ENCODE measurements at places on chromosomes 5 and 9.

DNA sequence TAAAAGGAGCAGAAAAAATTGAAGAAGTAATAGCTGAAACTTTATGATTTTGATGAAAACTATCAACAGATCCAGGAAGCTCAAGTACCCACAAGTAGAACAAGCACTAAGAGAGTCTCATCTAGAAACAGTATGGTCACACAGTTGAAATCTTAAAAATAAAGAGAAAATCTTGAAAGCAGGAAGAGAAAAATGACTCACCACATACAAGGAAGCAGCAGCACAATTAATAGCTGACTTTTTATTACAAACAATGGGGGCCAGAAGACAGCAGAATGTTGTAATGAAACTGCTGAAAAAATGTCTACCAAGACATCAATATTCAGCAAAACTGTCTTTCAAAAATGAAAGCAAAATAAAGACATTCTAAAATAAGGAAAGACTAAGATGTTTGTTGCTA is 1108.3 kb upstream of the DMAC1 start:
- no peak for DNase-seq

DNA sequence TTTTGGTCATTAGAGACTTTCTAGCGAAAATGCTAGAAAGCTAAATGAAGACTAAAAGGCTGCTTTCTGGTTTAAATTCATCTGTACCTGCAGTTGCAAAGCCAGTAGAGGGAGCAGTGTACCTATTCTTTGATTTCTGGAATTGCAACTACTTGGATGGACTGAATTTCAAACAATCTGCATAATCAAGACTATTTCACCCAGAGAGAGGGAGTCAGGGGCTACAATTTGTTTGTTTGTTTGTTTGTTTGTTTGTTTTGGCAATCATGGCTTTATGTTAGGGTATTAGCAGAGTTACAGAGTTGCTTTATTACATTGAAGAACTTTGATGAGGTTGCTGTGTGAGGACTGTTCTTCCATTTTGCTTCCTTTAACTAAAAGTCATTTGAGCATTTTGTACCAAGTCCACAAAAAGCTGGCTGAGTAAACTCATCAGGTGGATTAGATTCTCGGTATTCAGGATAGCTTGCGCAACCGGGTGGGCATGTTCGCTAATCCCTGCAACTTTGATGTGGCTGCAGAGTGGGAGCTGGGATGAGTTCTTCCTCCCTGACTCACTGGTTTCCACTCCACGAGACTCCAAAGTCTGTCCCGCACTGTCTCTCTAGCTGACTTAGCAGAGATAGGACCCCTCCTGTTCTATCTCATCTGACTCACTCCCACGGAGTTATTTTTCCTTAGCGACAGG is 80.0 kb upstream of the TUT7 start:
- DNase-seq: no peak

DNA sequence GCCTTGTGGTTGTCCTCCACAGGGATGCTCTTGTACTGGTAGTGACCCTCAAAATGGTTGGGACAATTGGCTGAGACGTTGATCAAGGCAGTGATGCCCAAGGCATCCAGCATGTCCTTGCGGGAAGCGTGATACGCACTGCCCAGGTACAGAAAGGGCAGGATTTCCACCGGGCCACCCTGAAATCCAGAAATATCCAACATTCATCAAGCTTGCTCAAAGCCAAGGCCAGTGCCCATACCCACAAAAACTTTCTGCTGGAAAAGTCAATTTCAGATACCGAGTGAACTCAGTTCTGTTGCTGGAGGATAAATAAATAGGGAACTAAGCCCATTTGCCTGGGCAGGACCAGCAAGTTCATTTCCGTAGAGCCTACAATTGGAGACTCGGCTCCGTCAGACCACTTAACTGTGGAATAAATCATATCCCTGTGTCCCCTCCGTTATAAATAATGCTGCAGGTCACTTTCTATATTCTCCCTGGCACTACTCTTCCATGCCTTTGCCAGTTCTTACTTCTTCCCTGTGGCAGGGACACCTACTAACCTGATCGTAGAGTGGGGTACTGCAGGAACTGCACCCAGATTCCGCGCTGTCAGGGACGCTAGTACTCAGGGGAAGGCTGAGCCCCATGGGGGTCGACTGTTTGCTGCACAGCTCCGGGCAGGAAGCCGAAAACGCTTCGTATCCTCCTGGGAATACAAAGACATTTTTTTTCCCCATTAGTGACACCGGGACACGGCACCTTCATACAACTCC is 1.2 kb downstream of the DUSP1 start:
- DNase-seq: no peak

DNA sequence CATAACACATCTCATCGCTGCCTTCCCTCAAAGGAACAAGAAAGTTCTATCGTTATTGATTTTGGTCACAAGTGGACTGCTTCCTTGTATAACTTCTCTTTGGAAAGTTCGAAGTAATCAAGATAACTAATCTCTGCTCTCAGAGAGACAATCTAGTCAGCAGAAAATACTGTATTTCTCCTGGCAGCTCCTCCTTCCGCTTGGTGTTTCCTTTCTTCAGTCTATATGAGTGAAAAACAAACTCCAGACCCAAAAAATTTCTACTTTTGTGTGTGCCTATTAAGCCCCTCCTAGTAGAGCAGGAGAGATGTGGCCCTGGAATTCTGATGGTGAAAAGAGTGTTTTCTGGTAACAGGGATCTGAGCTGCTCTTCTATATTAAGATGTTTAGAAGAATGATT is 24.5 kb downstream of the OSTF1 start:
- no peak for DNase-seq

- DNase-seq: no peak
Measured at GRCh38 chr9:125329978-125330377, 68.4 kb downstream of the GAPVD1 start.

DNA sequence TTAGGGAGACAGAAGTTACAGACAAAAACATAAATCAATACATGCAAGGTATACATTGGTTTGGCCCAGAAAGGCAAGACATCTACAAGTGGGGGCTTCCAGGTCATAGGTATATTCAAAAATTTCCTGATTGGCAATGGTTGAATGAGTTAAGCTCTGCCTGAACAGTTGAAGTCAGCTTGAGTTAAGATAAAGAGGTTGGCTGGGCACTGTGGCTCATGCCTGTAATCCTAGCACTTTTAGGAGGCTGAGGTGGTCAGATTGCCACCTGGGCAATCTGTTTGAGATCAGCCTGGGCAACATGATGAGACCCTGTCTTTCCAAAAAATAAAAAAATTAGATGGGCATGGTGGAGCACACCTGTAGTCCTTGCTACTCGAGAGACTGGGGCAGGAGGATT is 16.3 kb downstream of the TMC1 start:
- DNase-seq: no peak

DNA sequence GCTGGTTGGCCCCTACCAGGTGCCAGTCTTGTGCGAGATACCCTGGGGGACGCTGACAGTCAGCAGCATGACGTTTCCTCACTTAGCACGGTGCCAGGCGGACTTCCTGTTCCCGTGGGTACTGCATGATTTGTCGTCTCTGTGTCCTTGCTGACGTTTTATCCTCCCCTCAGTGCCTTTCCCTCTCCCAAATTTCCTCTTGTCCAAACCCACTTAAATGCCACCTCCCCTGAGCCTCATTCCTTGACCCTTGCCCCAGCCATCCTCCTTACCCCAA is 60.6 kb upstream of the SAP30L start:
- DNase-seq: no peak

DNA sequence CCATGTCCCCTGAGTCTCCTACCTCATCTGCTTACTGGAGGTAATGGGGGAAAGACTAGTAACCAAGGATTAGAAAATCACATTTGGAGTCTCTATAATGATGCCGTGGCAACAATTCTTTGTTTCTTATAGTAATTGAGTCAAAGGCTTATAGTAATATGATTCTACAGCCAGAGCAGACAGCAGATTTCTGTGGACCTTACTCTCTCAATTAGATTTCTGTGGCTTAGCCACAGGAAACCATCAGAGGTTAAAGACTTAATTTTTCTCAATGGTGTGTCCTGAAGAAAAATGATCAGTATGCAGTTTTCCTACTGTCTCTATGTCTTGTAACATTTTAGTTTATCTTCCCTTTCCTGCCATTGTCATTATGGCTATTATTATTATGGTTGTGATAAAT is 59.3 kb upstream of the CD180 start:
- no peak for DNase-seq

DNA sequence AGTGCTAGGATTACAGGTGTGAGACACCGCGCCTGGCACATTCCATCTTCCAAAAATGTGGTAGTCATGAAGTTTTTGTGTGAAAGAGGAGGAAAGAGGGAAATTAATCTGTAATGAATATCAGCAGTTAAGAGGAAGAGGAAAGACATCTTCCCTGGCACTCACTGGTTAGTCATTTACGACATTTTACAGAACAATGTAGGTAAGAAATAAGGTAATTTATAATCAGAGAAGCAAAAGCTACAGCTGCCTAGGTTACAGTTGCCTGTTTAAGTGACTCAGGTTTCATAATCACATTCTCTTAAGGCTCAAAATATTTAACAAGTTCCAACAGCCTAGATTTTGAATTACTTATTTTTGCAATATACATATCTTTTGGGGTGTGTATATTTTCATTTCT is 26.9 kb downstream of the CNOT6 start:
- DNase-seq: no peak

DNA sequence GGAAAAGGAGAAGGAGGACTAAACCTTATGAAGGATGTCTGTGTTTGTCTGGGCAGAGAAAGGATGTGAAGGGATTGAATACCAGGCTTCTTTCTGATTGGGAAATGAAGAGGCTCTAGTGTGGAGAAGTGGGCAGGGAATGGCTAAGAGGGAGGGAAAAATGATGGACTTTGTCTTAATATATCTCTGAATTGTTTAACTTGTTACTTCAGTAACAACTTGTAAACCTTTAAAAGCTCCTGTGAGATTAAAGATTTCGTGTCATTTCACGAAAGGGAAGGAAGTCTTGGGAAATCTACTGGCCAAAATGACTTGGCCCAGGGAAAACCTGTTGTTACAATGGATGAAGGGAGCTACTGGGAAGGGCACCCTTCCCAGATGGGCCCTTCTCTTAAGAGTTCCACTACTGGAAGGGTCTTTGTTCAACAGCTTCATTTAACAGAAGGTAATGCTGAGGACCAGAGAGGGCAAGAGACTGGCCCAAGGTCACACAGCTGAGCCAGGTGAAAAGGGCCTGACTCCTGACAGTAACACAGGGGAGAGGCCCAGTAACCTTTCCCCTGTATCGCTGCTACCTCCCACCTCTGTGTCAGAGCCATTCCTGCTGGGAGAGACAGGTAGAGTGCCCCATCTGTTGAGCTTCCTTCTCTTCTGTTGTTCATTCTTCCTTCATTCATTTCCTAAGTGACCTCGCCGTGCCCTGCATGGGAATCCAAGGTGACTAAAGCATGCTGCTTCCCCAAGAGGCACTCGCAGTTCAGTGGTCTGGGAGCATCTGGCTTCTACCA is 5.1 kb upstream of the TCOF1 start:
- DNase-seq: no peak
